ENCODE measurements at places on chromosomes 4 and X.

- DNase-seq, result peak; percentile 30
These were observed 59.1 kb downstream of the SCD5 start for GRCh38 chr4:82739287-82740190.

GRCh38 chrX:24124244-24124799, 25.2 kb upstream of the ZFX start:
- DNase-seq, result no peak

GRCh38 chr4:138223231-138223910, 18.8 kb downstream of the SLC7A11 start:
- no peak for DNase-seq

- DNase-seq, result no peak
These were observed 42.3 kb downstream of the CCNG2 start for GRCh38 chr4:77199276-77199675.

DNA sequence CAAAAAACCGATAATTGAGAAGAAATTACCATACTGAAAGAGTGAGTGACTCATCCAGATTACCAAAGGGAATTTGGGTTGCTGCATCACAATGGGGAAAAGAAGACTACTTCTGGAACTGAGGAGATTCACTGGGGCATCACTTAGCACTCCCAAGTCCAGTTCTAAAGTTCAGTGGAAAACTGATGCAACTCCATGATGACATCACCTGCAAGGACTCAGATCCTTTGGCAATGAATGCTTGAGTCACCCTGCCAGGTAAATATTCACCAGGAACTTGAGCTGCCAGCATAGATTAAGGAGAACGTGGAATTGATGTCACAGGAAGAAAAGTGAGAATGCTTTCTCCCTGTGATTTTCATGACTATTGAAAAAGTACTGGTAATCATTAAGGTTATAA, 32.0 kb upstream of the SMIM10L2A start:
- no peak for DNase-seq
